ENCODE measurements at places on chromosomes 2 and 18.

GRCh38 chr2:3168230-3168891, 209.3 kb downstream of the EIPR1 start:
- no peak for DNase-seq

GRCh38 chr2:203532957-203533658, 2.0 kb downstream of the RAPH1 start:
- no peak for DNase-seq

DNA sequence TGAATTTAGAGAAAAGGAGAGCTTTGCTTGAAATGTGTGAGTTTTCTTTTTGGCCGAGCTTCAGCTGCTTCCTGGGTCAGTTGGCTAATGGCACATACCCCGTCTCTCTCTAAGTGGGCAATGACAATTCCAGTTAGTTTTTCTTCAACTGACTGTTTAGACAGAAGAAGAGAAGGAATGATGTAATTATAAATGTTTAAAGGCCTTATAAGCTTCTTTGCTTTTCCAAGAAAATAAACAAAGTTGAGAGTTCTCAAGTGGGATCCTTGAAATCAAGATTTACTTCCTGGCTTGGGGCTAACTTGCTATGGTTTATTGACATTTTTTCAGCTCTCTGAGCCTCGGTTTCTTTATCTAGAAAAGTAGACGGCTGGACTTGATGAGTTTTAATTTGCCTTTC, 794.9 kb upstream of the ACVR2A start:
- no peak for DNase-seq

GRCh38 chr18:32048507-32049091, 30.0 kb downstream of the RNF125 start:
- DNase-seq: peak; percentile 76

DNA sequence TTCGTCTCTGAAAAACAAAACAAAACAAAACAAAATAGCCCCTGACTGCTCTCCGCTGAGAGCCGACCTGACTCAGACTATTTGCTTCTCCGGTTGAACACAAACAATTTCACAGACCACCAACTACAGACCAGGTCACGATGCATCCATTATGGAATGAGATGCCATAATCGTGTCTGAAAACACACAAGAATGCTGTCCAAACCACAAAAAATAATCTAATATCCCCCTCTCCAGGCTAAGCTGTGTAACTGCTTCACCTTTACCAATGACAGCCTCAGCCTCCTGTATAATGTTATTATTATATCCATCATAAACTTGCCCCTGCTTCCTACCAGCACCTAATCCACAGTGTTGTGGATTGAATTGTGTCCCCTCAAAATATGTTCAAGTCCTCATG, 114.7 kb downstream of the DNAH6 start:
- peak; percentile 74 for DNase-seq
